Hematopoietic multipotent progenitor cell treated with erythropoietin and hydrocortisone succinate and interleukin-3 and kit ligand, for 4 days (in vitro differentiated cells): ENCODE measurements at places on chromosomes 1 and 21.

DNA sequence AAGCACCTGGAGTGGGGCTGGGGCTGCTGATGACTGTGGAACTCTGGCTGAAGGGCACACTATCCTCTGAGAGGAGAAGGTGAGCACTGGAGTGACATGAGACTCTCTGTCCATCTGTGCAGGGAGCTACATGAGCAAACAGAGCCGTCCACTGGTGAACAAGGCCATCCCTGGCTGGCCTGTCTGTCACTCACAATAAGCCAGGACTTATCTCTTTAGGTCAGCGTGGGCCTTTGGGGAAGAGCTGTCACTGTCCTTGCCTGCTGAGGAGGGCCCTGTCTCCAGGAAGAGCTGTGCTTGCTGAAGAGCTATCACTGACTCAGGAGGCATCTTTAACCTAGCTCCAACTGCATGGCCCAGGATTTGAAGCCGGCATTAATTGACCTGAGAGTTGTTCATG, 82.1 kb downstream of the FOXD2 start:
- DNase-seq = no peak

GRCh38 chr1:41313661-41314131, 47.5 kb upstream of the FOXO6 start:
- peak; percentile 59 for DNase-seq

- no peak for DNase-seq
Observed at GRCh38 chr1:233584931-233585330, 29.0 kb upstream of the KCNK1 start.

DNA sequence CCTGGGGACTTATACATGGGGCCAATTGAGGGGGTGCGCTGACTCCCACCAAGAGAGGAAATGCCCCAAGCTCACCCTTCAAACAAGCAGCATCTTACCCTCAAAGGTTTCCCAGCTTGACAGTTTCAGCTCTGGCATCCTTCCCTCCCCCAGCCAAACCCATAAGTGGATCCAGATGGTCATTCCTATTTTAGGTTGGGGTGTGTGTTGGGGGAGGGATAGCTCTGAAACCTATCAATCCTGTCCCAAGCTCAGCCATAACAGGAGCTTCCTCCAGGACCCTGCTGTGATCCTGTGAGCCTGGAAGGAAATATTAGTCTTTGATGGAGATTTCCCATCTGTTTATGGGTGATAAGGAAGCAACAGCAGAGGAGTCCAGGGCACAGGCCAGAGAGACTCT, 3.4 kb upstream of the TMEM222 start:
- no peak for DNase-seq

- DNase-seq = peak; percentile 76
Observed at GRCh38 chr1:87325982-87326738, 2.5 kb upstream of the LMO4 start.

DNA sequence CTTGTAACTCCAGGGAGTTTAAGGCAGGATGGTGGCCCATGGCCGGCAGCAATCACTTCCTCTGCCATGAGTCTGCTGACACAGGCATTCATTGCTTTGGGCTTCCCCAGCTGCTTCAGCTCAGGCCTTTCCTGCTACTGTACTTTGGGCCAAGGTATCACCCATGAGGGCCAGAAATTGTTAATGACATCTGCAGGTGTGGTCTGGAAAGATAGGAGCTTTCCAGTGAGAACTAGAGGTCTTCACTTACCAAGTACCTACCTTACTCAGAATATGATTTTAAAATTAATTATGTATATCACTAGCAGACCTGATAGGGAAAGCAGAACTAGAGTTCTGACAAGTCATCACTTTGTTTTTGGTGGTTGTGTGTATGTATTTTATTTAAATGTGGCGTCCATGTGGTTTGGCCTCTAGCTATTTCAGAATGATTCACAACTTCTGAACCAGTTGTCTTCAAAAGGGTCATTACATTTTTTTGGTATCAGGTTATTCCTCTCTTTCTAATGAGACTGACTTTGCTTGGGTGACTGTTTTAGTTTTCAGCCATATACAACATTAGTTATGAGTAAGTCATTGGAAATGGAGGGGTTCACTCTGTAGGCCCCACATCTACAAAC, 2.7 kb downstream of the RGL1 start:
- peak; percentile 14 for DNase-seq

DNA sequence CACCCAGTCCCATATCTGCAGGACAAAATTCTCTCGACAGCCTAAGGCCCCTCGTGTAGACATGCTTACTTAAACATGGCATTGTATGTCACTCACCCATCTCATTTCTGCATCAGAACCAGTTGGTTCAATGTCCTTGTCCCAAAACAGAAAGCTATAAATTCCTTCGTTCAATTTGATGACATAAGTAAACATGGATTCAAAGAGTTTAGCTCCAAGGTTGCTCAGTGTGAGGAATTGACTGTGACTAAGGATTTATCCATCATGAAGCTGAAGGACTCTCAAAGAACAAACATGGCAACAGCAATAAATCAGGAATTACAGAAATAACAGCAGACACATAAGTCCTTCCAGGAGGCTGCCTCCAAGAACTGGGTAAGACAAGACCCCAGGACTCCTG, 237.2 kb downstream of the TOMM20 start:
- DNase-seq = no peak

DNA sequence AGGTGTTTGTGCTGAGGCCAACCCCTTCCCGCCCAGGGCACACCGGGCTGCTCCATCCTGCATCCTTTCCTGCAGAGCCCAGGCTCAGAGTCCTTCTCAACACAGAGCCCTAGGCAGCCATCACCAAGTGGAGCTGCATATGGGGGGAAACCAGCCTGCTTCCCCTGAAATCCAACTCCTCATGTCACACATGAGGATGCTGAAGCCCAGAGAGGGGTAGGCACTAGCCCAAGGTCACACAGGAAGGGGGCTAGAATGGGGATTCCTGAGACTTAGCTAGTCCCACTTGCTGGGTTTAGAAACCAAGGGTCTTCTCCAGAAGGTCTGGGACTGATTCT, 5.5 kb upstream of the TNFRSF1B start:
- DNase-seq = no peak

- no peak for DNase-seq
Observed at GRCh38 chr1:150615346-150616201, 13.8 kb downstream of the ENSA start.

GRCh38 chr1:79791488-79792218, 785.1 kb upstream of the ADGRL4 start:
- no peak for DNase-seq

- no peak for DNase-seq
Observed at GRCh38 chr1:172118618-172119017, 277.3 kb downstream of the DNM3 start.

DNA sequence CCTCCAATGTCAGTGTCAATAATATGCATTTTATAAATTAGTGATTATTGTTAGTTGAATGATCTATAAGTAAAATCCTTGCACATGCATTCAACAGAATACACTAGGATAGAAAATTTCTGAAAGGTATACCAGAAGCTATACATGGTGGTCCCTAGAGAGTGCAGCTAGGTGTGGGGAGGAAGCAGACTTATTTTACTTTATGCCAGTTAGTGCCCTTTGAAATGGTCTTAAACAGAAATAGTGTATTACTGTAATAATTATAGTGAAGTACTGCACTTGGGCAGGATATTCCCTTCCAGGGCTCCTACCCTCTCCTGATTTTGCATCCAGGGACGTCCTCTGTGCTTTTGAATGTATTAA, 23.2 kb upstream of the WDR26 start:
- no peak for DNase-seq

GRCh38 chr1:41683681-41684500, 199.4 kb upstream of the EDN2 start:
- DNase-seq = peak; percentile 53

DNA sequence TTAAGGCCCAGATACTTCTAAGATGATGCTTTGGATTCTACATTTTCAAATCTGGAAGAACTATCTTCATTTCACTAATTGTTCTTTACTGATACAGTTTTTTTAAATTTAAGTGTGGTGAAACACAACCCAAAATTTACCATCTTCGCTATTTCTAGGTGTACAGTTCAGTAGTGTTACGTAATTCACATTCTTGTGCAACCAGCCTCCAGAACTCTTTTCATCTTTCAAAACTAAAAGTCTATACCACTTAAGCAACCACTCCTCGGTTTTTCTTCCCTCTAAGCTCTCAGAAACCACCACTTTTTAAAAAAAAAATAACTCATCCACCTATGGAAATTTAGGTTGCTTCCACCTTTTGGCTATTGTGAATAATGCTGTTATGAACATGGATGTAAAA, 220.7 kb downstream of the PDE4B start:
- peak; percentile 48 for DNase-seq

GRCh38 chr1:162855461-162856150, 5.4 kb downstream of the CCDC190 start:
- no peak for DNase-seq

DNA sequence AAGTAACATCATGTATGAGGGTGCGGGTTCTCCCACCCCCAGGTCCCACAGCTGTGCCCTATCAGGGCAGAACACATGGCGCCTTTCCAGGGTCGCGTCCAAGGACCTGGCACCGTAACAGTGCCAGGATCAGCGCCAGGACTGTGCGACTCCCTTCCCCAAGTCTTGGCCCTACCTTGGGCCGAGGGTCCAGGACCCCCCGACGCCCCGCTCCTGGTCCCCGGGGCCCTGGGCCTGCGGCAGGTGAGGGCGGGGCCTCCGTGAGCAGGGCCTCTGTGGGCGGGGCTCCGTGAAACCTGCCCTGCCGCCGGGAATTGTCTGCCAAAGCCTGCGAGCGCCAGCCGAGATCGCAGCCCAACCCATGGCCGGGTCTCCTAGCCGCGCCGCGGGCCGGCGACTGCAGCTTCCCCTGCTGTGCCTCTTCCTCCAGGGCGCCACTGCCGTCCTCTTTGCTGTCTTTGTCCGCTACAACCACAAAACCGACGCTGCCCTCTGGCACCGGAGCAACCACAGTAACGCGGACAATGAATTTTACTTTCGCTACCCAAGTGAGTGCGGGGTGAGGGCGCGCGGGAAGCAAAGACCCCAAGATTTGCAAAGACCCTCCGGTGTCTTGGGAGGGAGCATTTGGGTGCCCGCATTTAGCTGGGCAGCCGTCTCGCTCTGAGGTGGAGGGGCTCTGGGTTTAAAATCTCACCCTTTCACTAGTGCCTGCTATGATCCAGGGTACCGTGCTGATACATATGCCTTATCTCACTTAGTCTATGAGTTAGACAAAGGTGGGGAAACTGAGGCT, at the start of gene RHBG:
Gene RHBG, plus strand, starts transcription at position 323 of the 796 bp plus-strand sequence. Its CDS starts 39 bp downstream, at position 362.
- DNase-seq = peak; percentile 65

GRCh38 chr21:44375281-44375651, 21.8 kb downstream of the TRPM2 start:
- peak; percentile 87 for DNase-seq

DNA sequence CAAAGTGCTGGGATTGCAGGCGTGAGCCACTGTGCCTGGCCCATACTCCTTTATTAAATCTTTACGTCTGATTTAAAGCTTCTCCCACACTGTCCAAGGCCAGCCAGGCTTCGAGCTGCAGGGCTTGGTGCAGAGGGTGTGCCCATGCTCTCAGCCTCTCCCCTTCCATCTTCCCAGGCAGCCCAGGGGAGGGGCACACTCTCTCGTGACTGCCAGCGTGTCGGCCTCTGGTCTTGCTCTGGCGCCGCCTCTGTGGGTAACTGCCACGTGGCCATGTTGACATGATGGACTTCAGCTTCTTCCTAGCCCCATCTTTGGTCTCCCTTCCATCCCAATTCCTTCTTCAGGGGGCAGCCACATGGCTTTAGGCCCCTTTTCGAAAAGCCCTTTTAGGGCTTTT, 4.7 kb downstream of the GPR137B start:
- no peak for DNase-seq

DNA sequence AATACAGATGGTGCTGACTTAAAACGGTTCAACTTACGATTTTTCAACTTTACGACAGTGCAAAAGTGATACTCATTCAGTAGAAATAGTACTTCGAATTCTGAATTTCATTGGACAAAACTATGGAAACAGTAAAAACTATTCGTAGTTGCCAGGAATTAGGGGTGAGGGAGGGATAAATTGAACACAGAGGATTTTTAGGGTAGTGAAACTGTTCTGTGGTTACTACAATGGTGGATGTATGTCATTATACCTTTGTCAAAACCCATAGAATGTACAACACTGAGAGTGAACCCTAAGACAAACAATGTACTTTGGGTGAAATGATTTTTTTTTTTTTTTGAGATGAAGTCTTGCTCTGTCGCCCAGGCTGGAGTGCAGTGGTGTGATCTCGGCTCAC, 7.5 kb downstream of the DDR2 start:
- no peak for DNase-seq

- DNase-seq = peak; percentile 90
Observed at GRCh38 chr1:22704440-22705067, 6.1 kb upstream of the EPHB2 start.

- DNase-seq = no peak
Observed at GRCh38 chr1:58256546-58256945, 290.0 kb downstream of the OMA1 start.

GRCh38 chr1:19468397-19468956, 16.9 kb downstream of the CAPZB start:
- DNase-seq = peak; percentile 88

GRCh38 chr21:45768011-45768739, 124.7 kb downstream of the PCBP3 start:
- DNase-seq = no peak

DNA sequence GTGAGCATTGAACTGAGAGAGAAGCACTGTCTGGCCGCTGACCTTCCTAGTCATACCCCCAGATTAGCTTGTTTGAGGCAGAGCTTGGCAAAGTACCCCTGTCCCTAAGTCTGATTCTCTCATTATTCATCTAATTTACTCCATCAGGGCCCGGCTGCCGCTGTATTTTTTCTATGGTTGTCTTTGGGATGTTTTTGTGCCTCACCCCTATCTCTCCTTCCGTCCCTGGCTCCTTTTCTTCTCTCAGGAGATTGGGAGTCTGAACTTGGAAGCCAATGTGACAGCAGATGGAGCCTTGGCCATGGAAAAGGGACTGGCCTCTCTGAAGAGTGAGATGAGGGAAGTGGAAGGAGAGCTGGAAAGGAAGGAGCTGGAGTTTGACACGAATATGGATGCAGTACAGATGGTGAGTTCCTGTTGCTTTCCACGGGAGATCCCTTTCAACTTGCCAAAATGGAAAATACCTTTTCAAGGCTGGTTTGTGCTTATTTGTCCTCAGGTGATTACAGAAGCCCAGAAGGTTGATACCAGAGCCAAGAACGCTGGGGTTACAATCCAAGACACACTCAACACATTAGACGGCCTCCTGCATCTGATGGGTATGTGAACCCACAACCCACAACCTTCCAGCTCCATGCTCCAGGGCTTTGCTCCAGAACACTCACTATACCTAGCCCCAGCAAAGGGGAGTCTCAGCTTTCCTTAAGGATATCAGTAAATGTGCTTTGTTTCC, 53.9 kb downstream of the LAMC2 start:
- DNase-seq = no peak

GRCh38 chr1:173056365-173056764, 5.6 kb upstream of the TNFSF18 start:
- DNase-seq = no peak

DNA sequence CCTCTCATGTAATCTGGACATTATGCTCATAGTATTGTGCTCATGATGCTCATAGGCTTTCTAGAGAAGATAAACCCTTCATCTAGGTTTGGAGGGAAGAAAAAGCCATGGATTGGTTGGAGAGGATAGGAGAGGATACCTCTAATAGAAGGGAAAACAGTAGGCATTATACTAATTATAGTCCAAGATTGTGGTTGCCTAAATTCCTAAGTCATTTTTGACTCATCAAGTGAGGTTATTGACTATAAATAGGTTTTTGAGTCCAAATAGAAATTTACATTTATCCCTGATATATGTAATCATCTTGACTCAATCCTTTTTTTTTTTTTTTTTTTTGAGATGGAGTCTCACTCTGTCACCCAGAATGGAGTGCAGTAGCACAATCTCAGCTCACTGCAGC, 5.0 kb downstream of the SYT11 start:
- DNase-seq = no peak
